ENCODE measurements at places on chromosomes 13 and 19.

- DNase-seq = no peak
Measured at GRCh38 chr13:26996965-26997752, 174.5 kb downstream of the USP12 start.

GRCh38 chr19:29324291-29324680, 111.3 kb upstream of the UQCRFS1 start:
- DNase-seq = no peak

- no peak for DNase-seq
Measured at GRCh38 chr13:99572131-99572530, 70.9 kb downstream of the TM9SF2 start.

- peak; percentile 90 for DNase-seq
Measured at GRCh38 chr19:10836479-10837330, 693 bp upstream of the TMED1 start.

DNA sequence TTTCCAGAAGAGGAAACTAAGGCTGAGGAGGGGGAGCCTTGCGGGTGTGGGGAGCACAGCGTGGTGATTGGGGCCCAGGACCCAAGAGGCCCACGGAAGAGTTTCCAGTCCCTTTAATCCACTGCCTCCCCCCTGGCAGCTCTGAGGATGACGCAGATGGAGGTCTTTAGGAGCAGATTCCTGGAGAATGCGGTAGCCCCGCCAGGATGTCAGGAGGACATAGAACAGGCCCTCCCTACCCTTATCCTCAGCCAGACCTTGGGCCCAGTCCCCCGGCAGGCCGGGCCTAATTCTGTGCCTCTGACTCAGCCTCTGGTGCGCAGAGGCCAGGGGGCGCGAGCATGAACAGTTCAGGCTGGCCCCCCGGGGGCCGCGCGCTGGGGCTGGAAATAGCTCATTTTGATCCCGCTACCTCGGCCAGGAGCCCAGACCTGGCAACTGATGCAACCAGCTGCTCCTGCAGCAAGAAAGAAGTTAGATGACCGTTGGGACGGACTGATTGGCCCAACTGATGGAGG, 461 bp upstream of the HSPB6 start:
- DNase-seq = no peak

GRCh38 chr13:49853535-49853934, 61.1 kb upstream of the KPNA3 start:
- no peak for DNase-seq

DNA sequence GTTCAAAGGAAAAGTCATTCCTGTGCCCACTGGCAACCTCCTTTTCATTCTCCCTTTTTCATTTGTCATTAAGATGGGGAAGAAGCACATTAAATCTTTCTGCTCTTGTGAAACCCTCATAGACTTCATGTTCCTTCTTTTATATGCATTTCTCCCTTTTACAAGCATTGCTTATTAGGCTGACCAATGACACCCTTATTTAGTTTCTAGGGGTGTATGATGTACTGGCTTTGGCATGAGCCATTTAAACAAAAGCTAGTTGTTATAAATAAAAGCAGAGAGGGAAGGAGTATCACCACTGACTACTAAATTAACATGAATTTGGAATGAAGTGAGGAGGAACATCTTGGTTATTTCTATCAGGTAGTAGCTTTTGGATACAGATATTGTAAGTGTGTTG, 68.2 kb upstream of the PCDH9 start:
- no peak for DNase-seq

- no peak for DNase-seq
Measured at GRCh38 chr19:56601375-56601774, 6.3 kb downstream of the ZNF71 start.

GRCh38 chr13:97727991-97728390, 225.5 kb upstream of the IPO5 start:
- DNase-seq = no peak

DNA sequence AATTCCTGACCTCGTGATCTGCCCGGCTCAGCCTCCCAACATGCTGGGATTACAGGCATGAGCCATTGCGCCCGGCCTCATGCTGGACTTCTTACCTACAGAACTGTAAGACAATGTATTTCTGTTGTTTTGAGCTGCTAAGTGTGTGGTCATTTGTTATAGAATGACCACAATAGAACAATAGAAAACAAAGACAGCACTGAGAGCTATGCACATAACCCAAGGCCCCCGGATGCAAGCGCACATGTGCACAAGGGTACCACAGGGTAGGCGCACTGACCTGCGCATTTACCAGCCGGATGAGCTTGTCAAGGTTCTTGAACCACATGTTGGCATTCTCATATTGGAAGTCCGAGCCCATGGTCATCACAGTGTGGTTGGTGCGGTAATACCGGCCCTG, 5.6 kb downstream of the MAN2B1 start:
- DNase-seq = no peak
